ENCODE measurements at places on chromosomes 5 and 9.

GRCh38 chr9:105233873-105234272, 10.6 kb upstream of the SLC44A1 start:
- no peak for DNase-seq

GRCh38 chr5:153491856-153492255, 1.4 kb downstream of the GRIA1 start:
- DNase-seq, result no peak

- DNase-seq, result no peak
Measured at GRCh38 chr5:111144352-111144930, 52.3 kb downstream of the WDR36 start.

DNA sequence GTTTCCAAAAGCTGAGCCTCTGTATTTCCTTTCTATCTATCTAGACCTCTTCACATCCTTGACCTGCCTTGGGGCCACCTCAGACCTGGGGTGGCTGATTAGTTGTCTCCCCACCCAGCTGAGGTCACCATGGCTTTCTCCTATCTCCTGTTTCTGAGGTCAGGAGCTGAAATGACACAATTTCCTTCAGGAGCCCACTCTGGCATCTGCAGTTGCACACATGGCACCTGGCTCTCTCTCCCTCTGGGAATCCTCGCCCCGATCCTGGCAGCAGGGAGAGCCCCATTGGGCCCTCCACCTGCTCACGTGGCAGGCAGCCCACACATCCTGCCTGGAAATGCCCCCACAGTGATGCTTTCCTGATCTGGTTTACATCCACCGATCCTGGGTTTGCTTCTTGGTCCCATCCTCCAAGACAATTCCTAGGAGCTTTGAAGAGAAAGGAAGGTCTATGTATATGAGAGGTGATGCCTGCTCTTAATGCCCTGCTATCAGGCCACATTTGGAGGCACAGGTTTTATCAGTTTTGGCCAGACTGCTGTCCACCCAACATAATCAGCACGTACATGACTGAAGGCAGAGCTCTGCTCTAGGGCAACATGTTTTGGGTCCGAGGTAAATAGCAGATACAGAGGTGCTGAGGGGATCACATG, 53.7 kb downstream of the MARCHF3 start:
- no peak for DNase-seq

GRCh38 chr5:6785161-6785860, 72.1 kb downstream of the TENT4A start:
- no peak for DNase-seq

- no peak for DNase-seq
Measured at GRCh38 chr9:27425827-27426510, 98.1 kb upstream of the IFNK start.

DNA sequence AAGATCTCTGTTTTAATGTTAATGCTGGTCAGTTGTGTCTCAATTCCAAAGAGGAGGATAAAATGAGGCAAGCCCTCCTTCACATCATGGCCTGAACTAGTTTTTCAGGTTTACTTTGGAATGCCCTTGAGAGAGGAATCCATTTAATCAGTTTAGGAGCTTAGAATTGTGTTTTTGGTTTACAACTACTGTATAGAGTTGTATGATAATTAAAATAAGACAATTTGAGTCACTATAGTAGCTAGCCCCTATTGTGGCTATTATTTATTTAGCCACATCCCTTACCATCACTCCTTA, 107.8 kb upstream of the PRLR start:
- DNase-seq, result no peak

DNA sequence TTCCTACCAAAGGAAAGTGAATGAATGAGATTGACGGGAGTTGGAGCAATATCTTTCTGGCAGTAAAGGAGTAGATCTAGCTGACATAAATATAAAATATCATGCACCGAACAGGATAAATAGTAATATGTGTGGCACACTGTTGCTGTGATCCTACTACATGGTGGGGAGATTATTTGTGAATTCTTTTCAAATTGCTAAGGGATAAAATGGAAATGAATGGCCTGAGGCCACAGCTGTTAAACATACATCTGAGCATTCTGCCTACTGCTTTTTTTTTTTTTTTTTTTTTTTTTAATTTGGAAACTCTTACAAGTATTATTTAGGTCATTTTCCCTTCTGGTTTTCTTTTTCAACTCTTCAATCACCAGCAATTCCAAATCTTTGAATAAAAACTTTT, 66.8 kb downstream of the MEF2C start:
- no peak for DNase-seq

- no peak for DNase-seq
Measured at GRCh38 chr9:38208206-38208901, 139.3 kb upstream of the SHB start.

- no peak for DNase-seq
Measured at GRCh38 chr9:121827251-121827967, 176.0 kb downstream of the DAB2IP start.

- no peak for DNase-seq
Measured at GRCh38 chr5:125489146-125489545, 742.7 kb upstream of the ZNF608 start.

DNA sequence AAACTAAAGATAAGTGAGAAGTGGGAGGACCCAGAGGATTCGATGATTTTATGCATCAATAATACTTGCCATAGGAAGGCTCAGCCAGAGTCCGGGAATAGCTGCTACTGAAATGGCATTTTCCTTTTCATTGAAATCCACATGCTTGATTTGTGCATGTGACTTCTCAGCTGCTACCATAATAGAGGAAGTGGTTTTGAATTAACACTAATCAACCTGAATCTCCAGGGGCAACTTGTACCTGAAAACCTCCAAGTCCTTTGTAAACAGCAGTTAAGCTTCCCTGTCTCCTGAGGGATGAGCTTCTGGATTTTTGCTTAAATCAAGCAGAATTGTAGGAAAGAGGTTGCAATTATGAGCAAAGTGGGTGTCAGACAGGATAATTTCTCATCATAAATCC, 124.9 kb downstream of the PPP2R2B start:
- DNase-seq, result no peak

DNA sequence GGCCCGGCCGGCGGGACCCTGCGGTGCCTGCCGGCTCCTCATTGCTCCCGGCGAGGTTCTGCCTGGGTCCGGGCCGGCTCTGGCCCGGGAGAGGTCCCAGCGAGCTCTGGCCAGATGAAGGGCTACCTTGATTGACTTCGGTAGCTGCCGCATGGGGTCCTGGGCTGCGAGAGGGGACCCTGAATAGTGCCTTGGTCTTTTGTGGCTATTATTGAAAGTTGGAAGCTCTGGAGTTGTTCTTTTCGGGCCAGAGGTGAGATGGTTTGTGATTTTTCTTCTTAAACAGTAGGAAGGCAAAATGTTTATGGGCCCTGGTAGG, 635 bp downstream of the NAA35 start:
- no peak for DNase-seq

GRCh38 chr9:108468364-108468763, 387.4 kb downstream of the ACTL7B start:
- DNase-seq, result no peak

- DNase-seq, result no peak
Measured at GRCh38 chr5:112161392-112161748, 257.7 kb downstream of the EPB41L4A start.

- no peak for DNase-seq
Measured at GRCh38 chr9:125393426-125393825, 131.8 kb downstream of the GAPVD1 start.

DNA sequence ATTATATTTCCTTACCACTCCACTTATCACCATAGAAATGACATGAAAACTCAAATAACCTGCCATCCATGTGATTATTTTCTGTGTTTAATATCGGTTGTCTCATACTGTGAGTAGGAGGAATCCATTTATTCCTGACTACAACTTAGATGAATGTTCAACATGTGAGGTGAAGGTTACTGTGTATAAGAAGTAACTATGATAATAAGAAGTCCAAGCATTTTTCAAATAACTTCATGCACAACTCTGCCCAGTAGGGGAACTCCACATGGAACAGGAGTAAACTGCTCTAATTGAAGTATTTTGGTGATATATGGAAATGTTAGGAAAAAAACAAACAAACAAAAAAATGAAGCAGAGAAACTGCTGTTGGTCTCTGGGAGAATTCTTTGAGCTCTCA, 447.5 kb upstream of the GRIN3A start:
- no peak for DNase-seq

GRCh38 chr9:130396581-130396980, 48.2 kb upstream of the ASS1 start:
- DNase-seq, result no peak

DNA sequence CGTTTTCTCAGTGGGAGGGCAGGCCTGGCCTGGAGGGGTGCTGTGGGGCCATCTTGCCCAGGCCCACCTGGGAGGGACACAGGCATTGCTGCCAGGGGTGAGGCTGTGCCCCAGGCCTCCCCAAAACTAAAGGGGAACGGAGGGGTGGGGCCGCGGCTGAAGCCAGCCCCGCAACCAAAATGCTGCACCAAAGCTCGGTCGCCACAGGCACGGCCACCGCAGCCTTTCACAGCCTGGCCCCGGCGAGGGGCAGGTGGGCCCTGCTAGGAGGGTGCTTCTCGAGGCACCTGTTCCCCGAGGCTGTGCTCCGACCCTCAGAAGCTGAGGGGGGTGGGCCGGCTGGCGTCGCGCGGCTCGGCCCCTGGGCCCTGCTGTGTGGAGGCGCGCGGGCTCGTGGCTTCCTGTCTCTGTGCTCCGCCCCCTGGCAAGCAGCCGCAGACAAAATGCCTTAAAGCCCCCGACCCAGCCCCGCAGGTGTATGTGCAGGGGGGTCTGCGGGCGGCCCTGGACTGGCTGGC, 57.6 kb downstream of the JAK2 start:
- DNase-seq, result no peak

GRCh38 chr9:116163293-116164055, 9.9 kb downstream of the PAPPA start:
- DNase-seq, result no peak

DNA sequence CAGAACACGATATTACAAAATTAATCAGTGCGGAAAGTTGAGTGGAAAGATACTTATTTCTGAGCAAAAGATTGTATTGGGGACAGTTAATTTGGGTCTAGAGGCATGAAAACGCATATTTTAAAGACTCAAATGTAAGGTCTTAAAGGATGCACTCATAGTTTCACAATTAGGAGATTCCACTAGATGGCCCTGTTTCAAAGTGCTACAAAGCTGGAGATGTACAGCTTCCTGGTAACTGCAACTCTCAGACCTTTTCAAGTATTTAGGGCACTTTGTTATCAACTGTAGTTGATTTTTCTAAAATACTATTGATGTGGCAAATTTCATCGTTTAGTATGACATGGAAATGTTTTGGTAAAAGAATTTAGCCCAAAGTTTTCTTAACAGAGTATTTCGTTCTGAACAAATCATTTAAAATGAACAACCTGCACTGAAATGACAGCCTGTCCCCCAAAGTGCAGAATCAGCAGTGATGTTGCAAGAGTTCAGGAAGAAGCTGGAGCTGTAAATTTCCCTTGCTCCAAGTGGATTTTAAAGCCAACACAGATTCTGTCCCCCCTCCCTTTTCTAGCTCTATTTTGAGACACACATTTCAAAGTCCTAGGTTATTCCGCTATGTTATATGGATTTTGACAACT, 16.2 kb upstream of the NDUFB6 start:
- no peak for DNase-seq

- DNase-seq, result no peak
Measured at GRCh38 chr5:10592601-10593000, 28.7 kb downstream of the ANKRD33B start.

DNA sequence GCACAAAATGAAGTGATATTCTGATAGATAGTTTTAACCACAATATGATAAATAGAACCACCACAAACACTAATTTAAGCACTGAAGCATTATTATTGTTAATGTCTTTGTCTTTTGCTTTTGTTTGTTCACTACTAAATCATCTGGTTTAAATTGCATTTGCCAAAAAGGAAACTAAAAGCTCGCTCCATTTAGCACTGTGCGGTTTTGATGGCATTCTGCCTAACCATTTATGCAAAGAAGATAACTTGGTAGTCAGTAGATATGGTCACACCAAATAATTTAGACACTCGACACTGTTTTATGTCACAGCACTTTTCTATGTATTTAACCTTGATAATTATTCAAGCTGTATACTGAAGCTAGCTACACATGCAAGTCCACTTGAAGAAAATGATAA, 849.8 kb upstream of the CDH6 start:
- no peak for DNase-seq

- no peak for DNase-seq
Measured at GRCh38 chr5:117107859-117108258, 533.2 kb upstream of the SEMA6A start.

DNA sequence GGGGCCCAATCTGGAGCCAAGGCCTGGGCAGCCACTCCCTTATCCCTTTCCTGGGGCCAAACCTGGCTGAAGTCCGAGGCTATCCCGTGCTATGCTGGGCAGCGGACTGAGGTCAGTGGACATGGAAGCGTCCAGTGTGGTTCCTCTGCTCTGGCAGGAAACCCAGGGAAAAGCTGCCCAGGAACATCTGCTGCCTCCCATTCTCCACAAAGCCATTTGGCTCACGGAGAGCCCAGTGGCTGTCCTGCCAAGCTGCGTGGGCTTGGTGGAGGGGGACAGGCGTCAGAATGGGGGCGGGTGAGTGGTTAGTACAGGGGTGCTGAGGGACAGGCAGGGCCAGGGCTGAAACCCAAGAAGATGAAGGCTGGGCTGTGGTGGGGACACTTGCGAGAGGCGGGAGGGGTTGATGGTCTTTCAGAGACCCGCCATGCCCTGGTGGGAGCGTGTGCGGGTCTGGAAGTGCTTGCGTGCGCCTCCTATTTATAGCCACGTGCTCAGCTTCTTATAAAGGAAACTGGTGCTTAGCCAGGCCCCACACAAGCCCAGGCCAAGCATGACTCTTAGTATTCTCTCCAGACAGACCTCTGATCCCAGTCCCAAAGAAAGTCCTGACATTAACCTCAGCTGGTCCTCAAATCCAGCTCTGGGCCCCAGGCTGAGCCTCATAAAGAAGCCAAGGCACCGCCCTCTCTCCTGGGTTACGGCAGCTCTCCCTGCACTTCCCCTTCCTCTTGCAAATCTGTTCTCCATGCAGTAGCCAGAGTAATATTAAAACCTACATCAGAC, 9.4 kb upstream of the SLC6A7 start:
- no peak for DNase-seq

GRCh38 chr9:28120184-28120583, 546.9 kb upstream of the C9orf72 start:
- DNase-seq, result no peak

- DNase-seq, result no peak
Measured at GRCh38 chr9:121645003-121645402, 6.4 kb upstream of the DAB2IP start.

- no peak for DNase-seq
Measured at GRCh38 chr9:89879276-89879675, 274.5 kb downstream of the GADD45G start.

Data from activated T-cell treated with anti-CD3 and anti-CD28 coated beads, Interleukin-2, amount 50 U/mL, for 1 hour (primary cell).